Stimulated activated CD4-positive, alpha-beta T cell treated with anti-CD3 and anti-CD28 coated beads, Interleukin-1b, Interleukin-23, amount 100 ng/mL, for 1 hour (primary cell): ENCODE measurements at places on chromosomes 2 and 18.

DNA sequence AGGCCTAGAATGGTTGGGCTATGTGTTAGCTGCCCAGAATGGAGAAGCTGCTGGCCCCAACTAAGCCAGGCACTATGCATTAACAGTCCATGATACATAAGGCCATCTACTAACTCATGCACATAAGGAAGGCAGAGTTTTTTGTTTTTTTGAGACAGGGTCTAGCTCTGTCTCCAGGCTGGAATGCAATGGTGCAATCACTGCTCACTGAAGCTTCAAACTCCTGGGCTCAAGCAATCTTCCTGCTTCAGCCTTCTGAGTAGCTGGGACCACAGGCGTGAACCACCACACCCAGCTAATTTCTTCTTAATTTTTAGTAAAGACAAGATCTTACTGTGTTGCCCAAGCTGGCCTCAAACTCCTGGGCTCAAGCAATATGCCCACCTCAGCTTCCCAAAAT lies 37.6 kb downstream of the GPR45 start:
- DNase-seq: no peak

DNA sequence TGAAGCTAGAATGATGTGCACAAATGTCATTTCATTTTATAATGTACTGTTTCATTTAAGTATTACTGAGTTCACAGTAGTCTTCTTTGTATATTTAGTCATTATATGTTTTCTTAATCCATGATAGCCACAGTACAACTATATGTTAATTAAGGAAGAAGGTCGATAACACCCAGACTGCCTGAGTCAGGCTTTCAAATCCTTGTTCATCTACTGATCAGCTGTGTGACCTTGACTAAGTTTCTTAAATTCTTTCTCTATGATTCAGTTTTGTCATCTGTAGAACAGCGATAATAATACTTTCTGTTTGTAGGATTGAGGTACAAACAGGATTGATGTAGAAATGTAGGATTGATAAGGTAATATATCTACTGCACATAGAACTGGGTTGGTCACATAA lies 5.4 kb downstream of the GCC2 start:
- no peak for DNase-seq

DNA sequence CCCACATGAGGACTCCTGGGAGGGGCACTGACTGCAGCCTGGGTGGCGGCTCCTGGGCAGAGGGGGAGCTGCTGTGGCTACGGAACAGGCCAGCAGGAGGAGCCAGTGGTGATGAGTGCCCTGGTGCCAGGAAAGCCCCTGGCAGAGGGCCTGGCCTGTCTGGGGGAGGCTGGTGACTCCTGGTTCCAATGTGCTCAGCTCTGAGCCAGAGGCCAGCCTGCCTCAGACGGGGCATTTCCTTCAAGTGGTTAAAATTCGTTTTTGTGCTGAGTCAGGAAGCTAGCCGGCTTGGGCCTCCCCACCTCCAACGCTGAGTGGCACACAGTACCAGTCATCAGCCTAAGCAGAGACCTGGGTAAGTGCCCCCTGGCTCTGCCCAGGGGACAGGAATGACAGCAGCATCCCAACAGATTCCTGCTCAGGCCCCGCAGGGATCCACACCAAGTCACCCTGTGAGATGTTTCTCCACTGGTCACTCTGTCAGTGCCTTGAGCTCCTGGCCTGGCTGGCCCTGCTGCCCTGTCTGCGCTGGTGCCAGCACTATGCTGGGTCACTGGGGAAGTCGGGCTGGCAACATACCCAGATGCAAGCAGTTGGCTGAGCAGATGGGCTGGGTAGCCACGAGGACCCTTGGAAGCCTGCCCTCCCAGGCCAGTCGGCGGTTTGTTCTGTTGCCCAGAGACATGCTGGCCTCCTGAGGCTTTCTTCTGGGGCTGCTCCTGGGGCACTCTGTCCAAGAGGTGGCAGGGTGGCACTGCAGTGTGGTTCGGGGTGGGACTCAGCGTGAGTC lies 7.1 kb upstream of the KLF11 start:
- DNase-seq: peak; percentile 13

DNA sequence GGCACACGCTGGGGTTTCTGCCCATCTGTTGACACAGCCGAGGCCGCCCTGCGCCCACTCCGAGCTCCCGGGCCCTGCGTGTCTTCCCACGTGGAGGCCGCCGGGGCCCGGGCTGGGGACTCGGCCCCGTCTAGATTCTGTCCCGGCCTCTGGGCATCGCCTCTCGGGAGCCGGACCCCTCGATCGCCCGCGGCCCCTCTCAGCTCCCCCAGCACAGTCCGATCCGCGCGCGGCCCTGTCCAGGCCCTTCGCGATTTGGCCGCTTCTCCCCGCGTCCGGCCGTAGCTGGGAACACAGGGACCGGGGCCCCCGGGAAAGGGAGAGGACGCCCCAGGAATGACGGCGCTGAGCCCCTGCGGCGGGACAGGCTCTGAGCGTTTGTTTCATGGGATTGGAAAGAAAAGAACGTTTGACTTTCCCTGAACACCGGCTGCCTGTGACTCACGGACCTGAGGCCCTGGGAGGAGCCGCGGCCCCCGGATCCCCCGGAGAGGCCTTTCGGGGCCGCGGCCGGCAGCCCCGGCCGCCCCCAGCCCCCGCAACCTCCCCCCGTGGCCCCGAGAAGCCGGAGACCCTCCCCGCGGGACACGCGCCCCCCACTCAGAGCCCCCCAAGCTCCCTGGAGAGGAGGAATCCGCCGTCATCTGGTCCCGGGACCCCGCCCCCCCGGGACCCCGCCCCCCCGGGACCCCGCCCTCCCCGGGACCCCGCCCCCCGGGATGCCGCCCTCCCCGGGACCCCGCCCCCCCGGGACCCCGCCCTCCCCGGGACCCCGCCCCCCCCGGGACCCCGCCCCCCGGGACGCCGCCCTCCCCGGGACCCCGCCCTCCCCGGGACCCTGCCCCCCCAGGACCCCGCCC lies 62.7 kb upstream of the CTDP1 start:
- DNase-seq: no peak

GRCh38 chr2:175076272-175076671 lies 71.1 kb upstream of the CHN1 start:
- DNase-seq: no peak

GRCh38 chr2:167862296-167862695 lies 385.1 kb downstream of the STK39 start:
- no peak for DNase-seq

DNA sequence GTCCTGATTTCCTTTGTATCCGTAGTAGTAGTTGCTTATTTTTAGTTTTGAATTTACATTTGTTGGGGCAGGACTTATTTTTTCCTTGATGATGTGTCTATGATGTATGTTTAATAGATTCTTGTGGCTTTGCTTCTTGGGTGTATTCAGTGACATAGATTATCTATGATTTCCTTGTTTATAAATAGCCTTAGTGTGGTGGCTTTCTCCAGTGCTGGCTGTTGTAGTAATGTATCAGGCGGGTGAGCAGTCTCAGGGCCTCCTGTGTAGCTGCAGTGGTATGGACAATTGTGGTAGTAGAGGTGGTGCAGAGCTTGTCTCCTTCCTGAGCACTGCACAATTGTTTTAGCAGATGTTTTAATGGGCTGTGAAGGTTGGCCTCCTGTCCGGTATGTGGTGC lies 60.5 kb downstream of the SMCHD1 start:
- no peak for DNase-seq

- DNase-seq: no peak
Measured at GRCh38 chr18:5842653-5843052, 52.7 kb downstream of the TMEM200C start.

- no peak for DNase-seq
Measured at GRCh38 chr18:8357320-8357719, 251.9 kb upstream of the RAB12 start.

DNA sequence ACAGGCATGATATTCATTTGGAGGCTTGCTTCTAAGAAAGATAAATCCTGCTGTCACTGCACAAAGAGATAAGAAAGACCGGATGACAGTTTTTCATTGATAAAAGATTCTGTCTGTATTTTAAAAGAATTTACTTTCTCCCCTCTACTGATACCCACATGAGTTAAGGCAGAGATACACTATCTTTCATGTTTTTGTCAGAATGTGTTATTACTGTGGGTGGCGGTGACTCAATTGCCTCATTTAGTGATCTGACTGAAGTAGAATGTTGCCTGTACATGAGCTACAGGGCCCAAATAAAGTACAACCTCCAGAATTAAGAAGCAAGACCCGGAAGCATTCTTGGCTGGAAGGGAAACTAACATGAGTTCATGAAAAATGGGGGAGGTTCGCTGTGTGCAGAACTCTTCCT lies 480.0 kb downstream of the SLC4A3 start:
- DNase-seq: no peak

- DNase-seq: no peak
Measured at GRCh38 chr2:34547900-34548299, 948.8 kb upstream of the FAM98A start.

- DNase-seq: no peak
Measured at GRCh38 chr2:208228476-208228875, 26.4 kb downstream of the IDH1 start.

DNA sequence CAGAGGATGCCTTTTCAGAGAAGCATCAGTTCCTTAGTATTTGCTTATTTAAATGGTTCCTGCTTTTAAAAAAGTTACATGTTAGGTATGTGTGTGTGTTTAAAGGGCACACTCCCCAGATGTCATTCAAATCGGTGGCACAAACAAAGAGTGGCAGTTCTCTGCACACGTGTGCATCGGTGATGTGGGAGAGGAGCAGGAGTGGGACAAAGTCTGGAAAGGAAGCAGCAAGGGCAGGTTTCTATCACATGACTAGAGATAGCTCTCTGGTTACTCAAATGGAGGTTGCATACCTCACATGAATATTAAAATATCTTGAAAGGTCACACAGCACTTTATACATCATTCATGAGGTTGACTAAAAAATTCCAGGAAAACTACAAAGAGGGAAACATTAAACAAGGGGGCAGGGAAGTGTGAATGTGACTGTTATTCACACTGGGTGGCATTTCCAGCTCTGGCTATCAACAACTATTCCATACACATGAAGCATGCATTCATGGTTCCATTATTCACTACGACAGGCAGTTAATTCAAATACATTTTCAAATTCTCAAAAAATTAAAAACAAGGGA lies 64.7 kb downstream of the SEPTIN10 start:
- no peak for DNase-seq

DNA sequence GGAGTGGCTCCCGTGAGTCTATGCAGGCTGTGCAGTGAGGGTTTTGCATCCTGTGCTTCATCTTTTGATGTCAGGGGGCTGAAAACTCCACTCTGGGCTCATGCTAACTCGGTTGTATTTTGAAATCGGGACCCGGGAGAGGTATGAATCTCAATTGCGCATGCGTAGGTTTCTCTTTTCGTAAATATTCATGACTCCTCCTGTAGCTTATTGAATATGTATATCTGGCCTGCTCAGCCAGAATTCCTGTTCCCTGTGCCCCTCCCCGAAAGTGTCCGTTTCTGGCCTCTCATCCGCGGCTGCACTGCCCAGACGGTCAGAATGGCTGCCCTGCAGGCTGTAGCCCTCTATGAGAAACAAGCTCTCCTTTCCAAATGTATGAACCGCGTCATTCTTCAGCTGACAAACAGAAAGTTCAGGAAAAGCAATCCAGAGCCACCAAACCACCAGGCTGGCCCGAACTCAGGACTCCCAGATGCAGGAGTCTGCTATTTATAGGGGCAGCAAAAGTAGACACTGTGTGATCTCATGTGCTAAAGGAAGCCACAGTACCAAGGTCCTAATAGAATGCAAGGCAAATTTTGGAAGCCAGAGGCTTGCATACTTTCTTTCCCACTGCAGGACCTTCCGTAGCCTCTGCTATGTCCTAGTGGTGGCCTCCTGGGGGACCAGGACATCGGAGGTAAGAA lies 41.7 kb downstream of the AKAIN1 start:
- DNase-seq: no peak

DNA sequence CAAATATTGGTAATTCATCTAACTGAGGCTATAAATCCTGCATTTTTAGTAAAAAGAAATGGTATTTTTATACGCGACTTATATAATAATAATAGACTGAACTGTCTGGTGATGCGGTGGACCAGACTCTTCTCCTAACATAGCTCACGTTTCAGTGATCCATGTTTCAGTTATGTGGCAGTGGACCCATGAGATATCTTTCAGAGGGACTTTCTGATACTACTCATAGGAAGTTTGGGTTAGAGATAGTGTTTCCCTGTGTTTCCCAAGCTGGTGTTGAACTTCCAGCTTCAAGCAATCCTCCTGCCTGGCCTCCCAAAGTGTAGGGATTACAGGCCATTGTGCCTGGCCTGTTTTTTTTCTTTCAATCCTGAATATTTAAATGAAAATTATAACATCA lies 59.2 kb downstream of the KCTD1 start:
- DNase-seq: no peak

DNA sequence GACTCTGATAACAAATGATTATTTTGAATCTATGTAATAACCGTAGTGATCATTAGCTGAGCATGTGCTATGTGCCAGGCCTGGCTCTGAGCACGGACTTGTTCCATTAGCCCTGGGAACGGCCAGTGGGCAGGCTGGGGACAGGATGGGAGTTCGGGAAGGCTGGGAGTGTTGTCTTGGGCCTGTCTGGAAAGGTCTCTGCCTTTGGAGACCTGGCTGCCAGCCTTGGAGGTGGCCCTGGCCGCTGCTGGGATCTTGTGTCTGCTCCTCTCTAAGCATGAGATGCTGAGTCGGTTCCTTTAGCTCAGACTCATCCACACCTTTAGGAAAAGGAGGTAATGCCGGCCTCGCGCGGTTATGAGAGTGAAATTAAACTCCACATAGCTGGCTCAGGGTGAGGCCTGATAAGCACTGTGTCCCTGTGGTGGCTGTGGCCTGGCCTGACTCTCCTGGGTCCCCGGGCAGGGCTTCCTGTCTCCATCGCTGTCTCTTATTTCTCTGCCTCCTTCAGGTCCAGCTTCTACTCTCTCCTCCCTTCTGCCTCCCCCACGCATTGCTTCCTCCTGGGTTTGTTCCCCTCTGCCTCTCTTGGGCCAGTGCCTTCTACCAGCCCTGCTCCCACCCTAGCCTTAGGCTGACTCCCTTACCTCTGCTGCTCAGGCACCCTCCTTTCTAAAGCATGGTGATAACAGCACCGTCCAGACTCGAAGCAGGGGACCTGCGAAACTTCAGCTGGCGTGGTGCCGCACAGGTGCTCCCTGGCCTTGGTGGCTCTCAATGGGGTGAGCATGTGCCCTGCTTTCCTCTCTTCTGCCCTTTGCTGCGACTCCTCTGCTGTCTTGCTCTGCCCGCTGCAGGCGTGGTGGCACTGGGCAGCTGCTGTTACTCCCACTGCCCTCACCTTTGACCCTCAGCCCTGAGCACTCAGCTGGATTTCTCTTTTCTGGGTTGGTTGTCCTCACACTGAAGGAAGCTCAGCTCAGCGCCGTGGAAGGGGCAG lies 41.8 kb downstream of the NCK2 start:
- DNase-seq: no peak
